ENCODE measurements at places on chromosomes 7 and 10. TPM values are rescaled to one million over a fixed set of nuclear protein-coding genes. Genes with fewer than 3 reads are reported as not detected.

DNA sequence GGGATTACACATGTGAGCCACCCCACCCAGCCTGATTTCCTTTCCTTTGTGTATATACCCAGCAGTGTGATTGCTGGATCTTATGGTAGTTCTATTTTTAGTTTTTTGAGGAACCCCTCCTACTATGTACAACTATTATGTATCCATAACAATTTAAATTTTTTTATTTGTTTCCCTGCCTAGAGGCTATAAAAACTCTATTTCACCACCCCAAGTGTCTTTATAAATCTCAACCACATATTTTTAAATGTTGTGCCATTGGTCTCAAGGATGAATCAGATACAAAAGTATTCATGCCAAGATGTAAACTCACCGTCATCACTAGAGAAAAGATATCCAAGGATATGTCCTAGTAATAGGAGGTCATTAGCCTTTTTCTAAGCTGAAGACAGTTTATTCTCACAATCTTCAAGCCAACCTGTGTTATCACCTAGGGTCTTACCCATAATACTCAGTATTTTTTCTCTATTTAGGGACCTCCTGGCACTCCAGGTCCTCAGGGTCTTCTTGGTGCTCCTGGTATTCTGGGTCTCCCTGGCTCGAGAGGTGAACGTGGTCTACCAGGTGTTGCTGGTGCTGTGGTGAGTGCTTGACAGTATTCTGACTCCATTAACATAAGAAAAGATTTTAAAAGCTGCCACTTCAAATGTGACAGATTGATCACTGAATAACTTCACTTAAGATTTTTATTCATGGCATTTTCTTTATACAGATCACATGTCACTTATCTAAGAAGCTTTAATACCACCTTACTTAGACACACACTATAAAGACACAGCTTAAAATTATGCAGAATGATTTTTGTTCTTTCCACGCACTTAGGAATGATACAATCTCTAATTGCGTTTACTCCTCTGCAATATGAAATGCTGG lies 29.4 kb downstream of the COL1A2 start:
- no peak overlapping the region for H3K27ac ChIP-seq
- no peak overlapping the region for H3K4me3 ChIP-seq
- no peaks in the 10 kb centered on the region for H3K27me3 ChIP-seq
- no peak for DNase-seq
- H3K4me1 ChIP-seq, result peaks cover 2% of the 10 kb centered on the region

- no peaks in the 10 kb centered on the region for H3K4me1 ChIP-seq
- H3K27ac ChIP-seq, result no peak overlapping the region
- H3K36me3 ChIP-seq, result no peaks in the 10 kb centered on the region
- no peak overlapping the region for H3K4me3 ChIP-seq
- no peaks in the 10 kb centered on the region for H3K27me3 ChIP-seq
Measured at GRCh38 chr10:131819241-131820072, 81.4 kb upstream of the PPP2R2D start.

DNA sequence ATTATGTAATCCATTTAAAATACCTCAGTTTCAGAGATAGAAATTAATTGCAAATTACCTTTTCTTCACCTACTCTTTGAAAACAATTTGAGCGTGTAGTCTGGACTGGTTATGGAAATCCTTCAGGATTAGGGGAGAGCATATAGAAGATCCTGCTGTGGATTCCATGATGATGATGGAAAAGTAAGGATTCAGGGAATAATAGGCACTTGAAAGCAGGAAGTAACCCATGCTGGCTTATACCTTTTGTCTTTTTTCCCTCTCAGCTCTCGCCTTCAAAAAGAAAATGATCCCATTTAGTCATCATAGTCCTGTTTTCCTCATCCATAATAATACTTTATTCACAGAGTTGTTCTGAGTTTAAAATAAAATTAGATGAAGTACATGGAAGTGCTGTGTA lies 4.4 kb downstream of the HBP1 start:
- peaks cover 9% of the 10 kb centered on the region for H3K36me3 ChIP-seq
- no peak overlapping the region for H3K4me3 ChIP-seq
- H3K27ac ChIP-seq, result no peak overlapping the region

DNA sequence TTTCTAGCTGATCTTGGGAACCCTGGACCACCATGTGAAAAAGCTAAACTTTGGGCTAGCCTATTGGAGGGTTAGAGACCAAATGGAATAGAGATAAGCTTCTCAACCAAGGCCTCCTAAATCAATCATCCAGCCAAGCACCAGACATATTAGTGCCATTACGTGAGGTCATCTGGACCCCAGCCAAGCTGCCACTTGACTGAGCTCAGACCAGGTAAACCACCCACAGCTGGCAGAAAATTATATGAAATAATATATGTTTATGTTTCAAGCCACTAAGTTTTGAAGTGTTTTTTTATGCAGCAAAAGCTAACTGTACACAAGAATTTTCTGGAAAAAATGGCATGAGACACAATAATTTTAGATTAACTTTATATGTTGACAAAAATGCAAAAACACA lies 82.6 kb upstream of the PCGF5 start:
- no peaks in the 10 kb centered on the region for H3K36me3 ChIP-seq
- H3K27me3 ChIP-seq, result no peaks in the 10 kb centered on the region
- no peaks in the 10 kb centered on the region for H3K4me1 ChIP-seq
- no peak for DNase-seq
- H3K27ac ChIP-seq, result no peak overlapping the region

GRCh38 chr10:96038476-96039387 lies 4.7 kb upstream of the CCNJ start:
- H3K27ac ChIP-seq, result no peak overlapping the region
- H3K4me1 ChIP-seq, result no peaks in the 10 kb centered on the region
- no peak overlapping the region for H3K4me3 ChIP-seq
- H3K27me3 ChIP-seq, result no peaks in the 10 kb centered on the region

- H3K4me1 ChIP-seq, result no peaks in the 10 kb centered on the region
- no peak overlapping the region for H3K27ac ChIP-seq
- no peak overlapping the region for H3K4me3 ChIP-seq
- no peaks in the 10 kb centered on the region for H3K36me3 ChIP-seq
- DNase-seq, result no peak
- no peaks in the 10 kb centered on the region for H3K27me3 ChIP-seq
Measured at GRCh38 chr7:10083766-10084165, 889.9 kb upstream of the PHF14 start.

- peaks cover 42% of the 10 kb centered on the region for H3K4me1 ChIP-seq
- no peak overlapping the region for H3K4me3 ChIP-seq
- DNase-seq, result peak; percentile 42
- no peaks in the 10 kb centered on the region for H3K27me3 ChIP-seq
- H3K36me3 ChIP-seq, result peaks cover 37% of the 10 kb centered on the region
Measured at GRCh38 chr7:73704640-73705550, 14.6 kb downstream of the STX1A start.

DNA sequence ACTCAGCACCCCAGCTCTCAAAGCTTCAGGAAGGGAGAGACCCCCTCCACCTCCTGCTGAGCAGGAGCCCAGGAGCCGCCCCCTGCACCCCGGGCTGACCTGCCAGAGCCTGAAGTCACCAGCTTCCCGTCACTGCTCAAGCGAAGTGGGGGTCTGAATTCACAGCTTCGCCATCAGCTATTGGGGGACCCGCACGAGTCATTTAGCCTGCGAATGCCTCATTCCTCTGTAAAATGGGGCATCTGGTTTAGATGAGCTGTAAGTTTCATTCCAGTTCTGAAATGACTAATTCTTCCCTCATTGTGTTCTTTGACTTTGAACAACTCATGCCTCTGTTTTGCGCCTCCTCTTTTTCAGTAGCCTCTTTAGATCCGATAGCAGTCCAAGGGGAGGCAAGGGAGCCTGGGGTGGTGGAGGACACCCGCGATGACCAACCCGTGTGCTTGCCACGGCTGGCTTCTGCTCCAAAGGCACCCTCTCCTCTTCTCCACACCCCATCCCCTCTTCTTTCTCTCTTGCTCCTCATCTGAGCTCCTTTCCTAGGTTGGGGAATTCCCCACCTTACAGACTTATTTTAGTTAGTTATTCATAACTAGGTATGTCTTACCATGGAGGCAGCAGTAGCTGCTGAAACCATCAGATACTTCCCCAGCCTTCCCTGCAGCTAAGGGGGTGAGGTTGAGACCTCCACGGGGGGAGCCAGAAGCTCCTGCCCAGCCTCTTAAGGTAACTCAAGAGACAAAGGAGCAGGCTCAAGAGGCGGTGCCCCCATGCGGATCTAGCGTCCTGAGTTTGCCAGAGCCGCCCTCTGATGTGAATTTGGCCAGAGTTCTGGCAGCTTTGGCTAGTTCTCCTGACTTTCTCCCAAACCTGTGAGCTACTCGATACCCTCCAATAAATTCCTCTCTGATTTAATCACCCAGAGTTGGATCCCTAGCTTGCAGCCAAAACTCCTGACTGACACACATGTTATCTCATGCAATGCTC lies 47.7 kb downstream of the RBM17 start:
- peak overlapping the region; percentile 2 for H3K4me3 ChIP-seq
- H3K4me1 ChIP-seq, result no peaks in the 10 kb centered on the region
- H3K27me3 ChIP-seq, result no peaks in the 10 kb centered on the region

DNA sequence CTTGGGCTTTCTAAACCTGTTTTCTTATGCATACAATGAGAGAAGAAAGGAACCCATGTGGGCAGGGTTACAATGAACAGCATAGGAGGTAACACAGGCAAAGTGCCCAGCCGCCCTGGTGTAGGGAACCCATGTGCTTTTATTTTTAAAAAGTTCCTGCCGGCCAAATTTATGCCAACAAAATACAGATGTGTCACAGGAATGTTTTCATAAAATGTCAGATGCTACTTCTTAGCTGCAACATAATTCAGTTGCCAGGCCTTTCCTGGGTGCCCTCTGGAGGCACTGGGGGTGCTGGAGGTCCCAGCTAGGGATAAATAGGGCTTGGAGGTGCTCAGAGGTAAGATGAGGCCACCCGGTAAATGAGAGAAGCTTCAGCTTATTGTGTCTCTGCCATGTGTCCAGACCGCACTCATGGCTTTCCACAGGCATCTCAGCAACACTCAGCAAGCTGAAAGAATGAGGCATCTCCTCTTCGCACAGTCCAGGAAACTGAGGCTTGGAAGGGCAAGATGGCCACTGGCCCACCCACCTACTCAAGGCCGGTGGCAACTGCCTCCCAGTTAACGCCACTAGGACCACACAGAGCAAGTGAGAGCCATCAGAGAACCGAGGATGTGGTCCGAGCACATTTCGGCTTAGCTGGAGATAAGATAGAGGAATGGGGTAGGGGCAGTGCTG lies 58.3 kb downstream of the CPXM2 start:
- H3K27me3 ChIP-seq, result no peaks in the 10 kb centered on the region
- no peaks in the 10 kb centered on the region for H3K36me3 ChIP-seq
- no peak overlapping the region for H3K27ac ChIP-seq

Gene ITIH5
- polyA plus RNA-seq, result 0.05 TPM

Gene KCNMA1
- polyA plus RNA-seq, result 107 TPM

Data from SK-N-SH (cell line).